ENCODE measurements at places on chromosomes 3 and 15. TPM values are rescaled to one million over a fixed set of nuclear protein-coding genes. Genes with fewer than 3 reads are reported as not detected.

The CPN2 gene
- total RNA-seq: not detected

The PDZRN3 gene
- 15.5 TPM for total RNA-seq

The GPR27 gene
- total RNA-seq: 0.39 TPM

- H3K36me3 ChIP-seq: no peaks in the 10 kb centered on the region
- no peaks in the 10 kb centered on the region for H3K27me3 ChIP-seq
- H3K4me3 ChIP-seq: no peak overlapping the region
- no peak overlapping the region for H3K27ac ChIP-seq
- no peaks in the 10 kb centered on the region for H3K4me1 ChIP-seq
- DNase-seq: no peak
Observed at GRCh38 chr3:157475921-157476414, 27.2 kb downstream of the VEPH1 start.

DNA sequence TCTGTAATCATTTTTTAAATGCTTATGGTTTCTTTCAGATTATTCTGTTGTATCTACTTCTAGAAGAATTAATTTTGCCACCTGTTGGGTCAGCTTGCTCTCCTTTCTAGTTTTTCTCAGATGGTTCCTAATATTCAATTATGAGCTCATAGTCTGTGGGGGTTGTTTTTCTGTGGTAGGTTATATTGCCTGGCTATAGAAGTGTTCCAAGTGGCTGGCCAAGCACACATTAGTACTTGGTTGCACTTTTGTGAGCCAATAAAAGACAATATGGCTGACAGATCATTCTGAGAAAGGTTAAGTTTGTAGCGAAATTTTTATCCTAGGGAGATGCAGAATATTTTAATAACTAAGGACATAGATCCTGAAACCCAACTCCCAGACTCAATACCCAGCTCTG is 31.8 kb upstream of the FSIP1 start:
- H3K27ac ChIP-seq: no peak overlapping the region
- H3K4me3 ChIP-seq: no peak overlapping the region
- no peaks in the 10 kb centered on the region for H3K27me3 ChIP-seq
- H3K36me3 ChIP-seq: no peaks in the 10 kb centered on the region
- no peak for DNase-seq
- H3K4me1 ChIP-seq: no peaks in the 10 kb centered on the region

- no peaks in the 10 kb centered on the region for H3K36me3 ChIP-seq
- no peaks in the 10 kb centered on the region for H3K27me3 ChIP-seq
- no peak for DNase-seq
- H3K4me3 ChIP-seq: no peak overlapping the region
Observed at GRCh38 chr3:162780313-162780712, 1283.7 kb downstream of the OTOL1 start.

Measured in upper lobe of left lung (tissue), 6 donors.